ENCODE measurements at places on chromosomes 5 and 9. TPM values are rescaled to one million over a fixed set of nuclear protein-coding genes. Genes with fewer than 3 reads are reported as not detected.

Gene AK1
- total RNA-seq = 6.1 TPM

Gene MYMK
- not detected for total RNA-seq

Gene TRIM14
- 6.0 TPM for total RNA-seq

Gene MEIKIN
- not detected for total RNA-seq

Gene CNTNAP3B
- total RNA-seq = 15.9 TPM

Gene OR1Q1
- total RNA-seq = not detected

Gene OLFML2A
- 21.3 TPM for total RNA-seq

Gene TRIM36
- 6.4 TPM for total RNA-seq

Gene HNRNPK
- total RNA-seq = 437 TPM

Gene C5
- 2.1 TPM for total RNA-seq

DNA sequence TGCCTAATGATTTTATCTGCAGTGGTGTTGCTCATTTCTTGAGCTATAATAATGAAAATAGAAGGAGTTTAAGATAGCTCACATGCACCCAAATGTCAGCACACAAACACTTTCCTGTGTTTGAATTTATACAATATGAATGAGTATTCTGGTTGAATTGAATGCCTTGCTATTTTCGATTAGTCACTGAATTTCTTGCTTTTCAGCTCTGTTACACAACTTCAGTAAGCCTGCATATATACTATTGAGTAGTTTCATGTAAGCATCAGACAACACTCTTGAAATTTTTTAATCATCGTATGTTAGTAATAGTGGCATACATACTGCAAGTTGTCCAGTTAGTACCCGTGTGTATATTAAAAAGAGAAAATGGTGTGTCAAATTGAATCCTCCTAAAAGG, 281.5 kb upstream of the GRIA1 start:
- DNase-seq = no peak

DNA sequence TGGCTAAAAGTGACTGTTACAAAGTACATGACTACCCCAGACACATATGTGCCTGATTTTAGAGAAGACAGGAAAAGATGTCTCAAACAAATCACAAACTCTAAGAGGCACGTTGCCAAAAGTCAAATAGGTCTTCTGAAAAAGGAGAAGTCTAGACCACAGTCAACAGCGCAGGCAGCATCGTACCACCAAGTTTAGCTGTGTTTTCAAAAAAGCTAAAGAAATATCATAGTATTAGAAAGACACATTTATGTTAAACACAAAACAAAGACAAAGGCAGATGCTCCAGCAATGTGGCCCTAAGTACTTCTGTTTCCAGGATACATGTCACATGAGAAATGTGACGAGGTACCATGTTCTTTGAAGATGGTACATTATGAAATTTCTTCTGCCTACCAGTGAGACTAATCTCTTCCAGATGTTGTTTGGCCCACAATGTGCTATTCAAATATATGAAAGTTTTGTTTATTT, 43.5 kb downstream of the LPAR1 start:
- no peak for DNase-seq

DNA sequence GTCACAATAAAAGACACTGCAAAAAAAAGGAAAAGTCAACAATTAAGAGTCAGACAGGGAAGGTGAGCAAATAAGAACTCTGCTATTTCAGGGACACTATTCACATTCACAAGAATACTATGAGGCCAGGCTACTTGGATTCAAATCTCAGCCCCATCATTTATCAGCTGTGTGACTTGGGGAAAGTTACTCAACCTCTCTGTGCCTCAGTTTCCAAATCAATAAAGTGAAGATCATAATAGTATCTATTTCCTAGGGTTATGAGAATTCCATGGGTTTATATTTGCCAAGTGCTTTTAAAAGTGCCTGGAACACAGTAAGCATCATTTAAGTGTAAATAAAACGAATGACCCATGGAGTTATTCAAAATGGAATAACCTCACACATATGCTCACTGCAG, 56.4 kb downstream of the ALDH7A1 start:
- DNase-seq = no peak

DNA sequence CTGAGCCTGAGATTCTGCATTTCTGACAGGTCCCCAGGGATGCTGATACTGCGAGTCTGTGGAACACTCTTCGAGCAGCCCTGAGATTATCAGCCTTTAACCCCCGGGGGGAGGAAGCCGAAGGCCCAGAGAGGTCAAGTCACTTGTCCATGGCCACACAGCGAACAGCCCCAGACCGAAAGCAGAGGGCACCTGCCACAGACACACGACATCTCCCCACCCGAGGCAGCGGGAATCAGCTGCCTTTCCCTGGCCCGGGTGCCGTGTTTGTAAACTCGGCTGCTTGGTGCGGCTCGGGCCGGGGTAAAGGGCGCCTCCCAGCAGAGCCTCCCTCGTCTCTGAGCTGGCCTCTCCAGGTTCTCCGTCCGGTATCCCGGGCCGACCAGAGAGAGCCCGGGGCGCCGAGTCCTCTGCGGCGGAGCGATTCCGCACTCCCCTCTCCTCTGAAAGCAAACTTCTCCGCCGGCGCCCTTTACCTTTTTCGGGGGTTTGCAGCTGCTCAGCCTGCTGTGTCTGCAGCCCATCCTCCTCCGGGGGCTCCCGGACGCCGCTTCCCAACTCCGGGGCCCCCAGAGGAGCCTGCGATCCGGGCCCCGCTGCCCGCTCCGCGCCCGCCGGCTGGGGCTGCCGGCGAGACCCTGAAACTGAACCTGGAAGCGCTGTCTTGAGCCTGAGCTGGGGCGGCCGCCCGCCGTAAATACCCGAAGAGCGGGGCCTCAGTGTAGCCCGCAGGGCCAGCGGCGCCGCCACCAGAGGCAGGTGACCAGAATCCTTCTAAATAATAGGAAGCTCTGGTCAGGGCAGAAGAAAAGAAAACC, at the start of gene CCDC69:
Gene CCDC69, minus strand, starts transcription at position 646 of the 818 bp plus-strand sequence. Its CDS starts 122 bp downstream, at position 524.
- peak; percentile 76 for DNase-seq

GRCh38 chr5:168047043-168047668, 244.3 kb upstream of the WWC1 start:
- no peak for DNase-seq

- no peak for DNase-seq
Measured at GRCh38 chr5:140145256-140145655, 19.5 kb downstream of the IGIP start.

DNA sequence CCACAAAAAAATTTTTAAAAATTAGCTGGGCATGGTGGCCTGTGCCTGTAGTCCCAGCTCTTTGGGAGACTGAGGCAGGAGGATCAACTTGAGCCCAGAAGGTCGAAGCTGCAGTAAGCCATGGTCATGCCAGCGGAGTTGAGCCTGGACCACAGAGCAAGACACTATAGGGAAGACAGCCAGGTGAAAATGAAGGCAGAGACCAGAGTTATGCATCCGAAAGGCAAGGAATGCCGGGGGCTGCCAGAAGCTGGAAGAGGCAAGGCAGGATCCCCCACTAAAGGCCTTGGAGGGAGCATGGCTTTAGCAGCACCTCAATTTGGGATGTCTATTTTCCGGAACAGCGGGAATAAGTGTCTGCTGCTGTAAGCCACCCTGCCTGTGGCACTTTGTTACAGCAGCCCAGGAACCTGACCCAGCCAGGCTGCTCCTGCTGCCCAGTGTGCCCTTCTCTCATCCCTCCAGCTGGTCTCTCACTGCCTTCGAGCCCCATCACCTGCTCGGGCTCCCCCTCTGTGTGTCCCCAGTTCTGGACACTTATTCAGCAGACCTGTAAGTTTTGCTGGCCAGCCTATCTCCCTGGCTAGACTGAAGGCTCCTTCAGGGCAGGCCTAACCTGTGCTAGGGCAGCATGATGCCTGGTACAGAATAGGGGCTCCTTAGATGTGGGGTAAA, 16.8 kb upstream of the JADE2 start:
- no peak for DNase-seq

GRCh38 chr5:144084971-144085370, 85.5 kb downstream of the YIPF5 start:
- no peak for DNase-seq

DNA sequence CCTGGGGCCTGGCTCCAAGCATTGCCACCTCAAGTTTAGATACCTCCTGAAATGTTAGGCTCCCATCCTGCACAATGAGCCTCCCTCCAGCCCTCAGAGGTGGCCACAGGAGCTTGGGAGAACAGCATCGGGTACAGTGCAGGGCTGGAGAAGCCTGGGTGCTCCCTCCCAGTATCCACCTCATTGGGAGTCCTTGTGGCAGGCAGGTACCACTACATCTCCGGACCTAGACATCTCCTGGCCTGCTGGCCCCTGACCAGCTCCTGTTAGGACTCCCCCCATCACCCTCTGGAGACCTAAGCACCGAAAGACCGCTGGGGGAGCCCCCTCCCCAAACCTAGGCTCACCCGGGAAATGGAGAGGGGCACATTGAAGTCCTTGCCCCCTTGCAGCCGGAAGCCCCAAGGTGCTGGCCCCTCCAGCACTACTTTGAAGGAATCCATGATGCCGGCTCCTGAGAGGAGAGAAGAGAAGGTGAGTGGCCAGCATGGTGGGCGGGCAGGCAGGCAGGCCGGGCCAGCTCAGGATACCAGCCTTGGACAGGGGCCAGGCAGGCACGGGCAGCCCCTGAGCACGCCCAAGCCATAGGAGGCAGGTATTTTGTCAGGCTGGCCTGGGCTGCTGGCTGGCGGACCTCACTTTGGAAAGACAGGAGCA, 1.2 kb downstream of the PDLIM7 start:
- DNase-seq = peak; percentile 50

GRCh38 chr9:95816716-95817115, 58.8 kb upstream of the ERCC6L2 start:
- DNase-seq = no peak

DNA sequence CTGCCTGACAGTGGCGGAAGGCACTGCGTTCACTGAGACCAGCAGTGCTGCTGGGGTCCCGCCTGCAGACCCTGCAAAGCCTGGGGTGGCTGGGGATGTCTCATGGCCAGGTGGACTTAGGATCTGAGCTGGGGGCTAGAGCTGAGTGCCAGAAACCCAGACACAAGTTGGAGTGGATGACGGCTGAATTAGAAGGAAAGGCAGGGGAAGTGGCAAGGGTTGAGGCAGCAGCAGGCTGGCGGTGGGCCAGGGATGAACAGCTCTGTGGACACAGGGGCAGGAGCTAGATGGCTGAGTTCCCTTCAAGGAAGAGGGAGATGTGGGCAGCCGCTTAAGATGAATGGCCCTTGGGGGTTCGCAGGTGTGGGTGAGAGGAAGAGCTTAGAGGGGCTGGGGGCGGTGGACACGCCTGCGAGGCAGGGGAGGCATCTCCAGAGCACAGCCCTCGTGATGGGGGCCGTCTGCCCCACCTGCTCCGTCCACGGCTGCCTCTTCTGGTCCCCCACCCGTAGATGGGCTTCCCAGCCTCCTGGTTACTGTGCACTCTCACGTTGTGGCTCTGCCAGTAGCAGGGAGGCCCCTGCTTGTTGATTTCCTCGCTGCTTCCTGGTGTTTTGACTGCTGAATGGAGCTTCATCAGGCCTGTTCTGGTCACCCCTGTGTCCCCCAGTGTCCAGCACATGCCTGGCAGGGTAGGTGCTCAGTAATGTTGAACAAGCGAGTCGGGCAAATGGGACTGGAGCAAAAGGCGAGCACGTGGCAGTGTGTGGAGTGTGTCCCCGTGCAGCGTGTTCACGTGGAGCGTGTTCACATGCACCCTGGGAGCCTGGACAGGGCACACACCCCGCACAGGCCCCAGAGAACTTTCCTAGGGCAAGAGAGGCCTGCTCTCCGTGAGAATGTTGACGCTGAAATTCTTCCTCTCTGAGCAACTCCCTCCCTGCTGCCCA, 168.2 kb downstream of the CACNA1B start:
- DNase-seq = no peak

DNA sequence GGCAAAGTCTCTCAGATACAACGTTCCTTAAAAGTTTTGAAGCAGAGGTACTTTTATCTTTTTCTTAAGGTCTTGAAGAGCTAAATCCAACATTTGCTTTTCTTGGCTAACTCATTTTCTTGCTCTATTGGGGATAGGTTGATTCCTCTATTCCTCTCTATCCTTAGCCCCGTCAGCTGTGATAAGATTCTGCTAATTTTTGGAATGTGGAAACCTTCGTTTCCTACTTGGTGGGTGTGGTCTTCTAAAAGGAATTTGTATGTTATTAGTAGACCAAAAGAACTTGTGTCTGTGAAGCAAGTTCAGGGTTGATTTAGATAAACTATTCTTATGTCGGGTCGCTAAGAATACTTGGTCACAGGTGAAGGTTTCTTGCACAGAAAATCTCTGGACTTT, 308.6 kb downstream of the ADAMTS6 start:
- no peak for DNase-seq

DNA sequence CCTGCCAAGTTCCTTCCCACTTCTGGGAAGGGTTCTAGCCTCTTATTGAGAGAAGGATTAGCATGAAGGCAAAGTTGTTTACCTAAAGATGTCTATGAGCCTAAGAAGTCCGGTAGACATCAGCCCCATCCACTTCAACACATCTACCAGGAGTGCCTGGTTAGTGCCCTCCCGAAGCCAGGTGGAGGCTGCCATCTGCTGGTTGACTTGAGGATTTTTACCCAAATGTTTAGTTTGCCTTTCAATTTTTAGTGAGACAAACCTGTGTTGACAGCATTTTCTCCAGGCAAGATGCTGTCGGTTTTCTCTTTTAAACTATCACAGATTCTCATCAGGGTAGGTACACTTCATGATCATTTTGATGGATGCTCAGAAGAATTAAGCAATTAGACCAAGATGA, 83.6 kb upstream of the TNFSF8 start:
- DNase-seq = peak; percentile 63

DNA sequence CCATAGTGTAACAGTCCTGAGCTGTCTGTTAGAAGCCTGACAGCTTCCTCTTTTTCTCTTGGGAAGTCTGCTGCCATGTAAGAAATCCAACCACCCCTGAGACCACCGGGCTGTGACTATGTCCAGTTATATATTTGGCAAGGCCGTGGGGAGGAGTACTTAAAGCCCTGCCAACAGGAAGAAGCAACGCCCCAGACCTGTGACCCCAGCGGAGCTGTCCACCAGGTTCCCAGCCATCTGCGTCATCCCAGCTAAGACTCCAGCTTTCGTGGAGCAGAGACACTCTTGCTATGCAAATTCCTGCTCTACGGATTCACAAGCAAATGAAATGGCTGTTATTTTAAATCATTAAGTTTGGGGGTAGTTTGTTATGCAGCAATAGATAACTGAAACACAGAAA, 417.3 kb downstream of the TLE4 start:
- DNase-seq = no peak

DNA sequence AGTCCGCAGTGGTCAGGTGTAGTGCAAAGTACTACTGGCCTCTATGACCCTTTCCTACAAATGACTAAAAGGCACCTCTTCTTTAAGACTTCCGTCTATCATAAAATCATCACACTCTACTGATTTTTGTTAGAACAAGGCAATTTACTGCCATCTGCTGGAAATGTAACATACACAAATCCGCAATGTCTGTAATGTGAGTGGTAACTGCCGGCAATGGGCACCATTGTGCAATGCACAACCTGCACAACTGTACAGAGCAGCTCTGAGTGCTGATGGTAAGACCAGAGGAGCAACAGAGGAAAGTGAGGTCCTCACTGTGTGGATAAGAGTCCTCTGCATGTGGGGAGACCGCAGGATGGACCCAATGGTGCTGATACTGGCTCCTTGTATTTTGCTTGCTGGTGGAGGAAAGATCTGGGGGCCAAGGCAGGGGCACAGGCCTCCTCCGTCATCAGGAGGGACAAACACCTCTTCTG, 103.7 kb downstream of the ATPSCKMT start:
- no peak for DNase-seq
